ENCODE measurements at places on chromosomes 2 and 18.

DNA sequence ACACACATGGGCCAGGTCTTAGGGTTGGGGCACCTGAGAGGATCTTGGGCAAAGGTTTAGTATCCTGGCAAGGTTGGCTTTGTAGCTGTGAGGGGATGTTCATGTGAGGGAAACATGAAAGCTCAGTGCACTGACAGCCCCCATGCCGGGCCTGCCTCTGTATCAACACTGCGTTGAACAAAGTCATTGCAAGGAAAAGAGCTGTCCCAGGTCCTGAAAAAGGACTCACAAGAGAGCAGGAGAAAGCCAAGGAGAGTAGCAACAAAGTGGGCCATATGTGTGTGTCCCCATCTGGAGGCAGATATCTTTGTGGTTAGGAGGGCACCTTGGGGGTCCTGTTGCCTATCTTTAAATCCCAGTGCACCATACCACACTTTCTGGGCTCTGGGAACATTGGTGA lies 237.8 kb upstream of the THSD7B start:
- no peak for DNase-seq

DNA sequence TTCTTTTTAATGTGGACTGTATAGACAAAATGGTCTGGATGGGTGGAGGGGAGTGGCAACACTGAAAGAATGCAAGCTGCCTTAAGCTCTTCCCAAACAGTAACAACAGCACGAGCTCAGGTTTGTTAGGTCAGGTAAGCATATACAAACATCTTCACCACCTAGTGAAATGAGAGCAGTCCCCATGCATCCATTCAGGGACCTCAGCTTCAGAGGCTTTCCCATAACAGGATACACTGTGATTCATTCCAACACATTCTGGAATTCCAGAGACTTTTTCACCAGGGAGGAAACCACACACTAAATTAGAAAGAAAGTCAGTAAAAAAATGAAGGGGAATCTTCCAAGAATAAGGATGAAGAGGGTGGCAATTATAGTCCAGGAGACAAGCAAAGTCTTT lies 50.4 kb upstream of the BZW1 start:
- no peak for DNase-seq

GRCh38 chr2:236870370-236870769 lies 215.3 kb upstream of the COPS8 start:
- no peak for DNase-seq

- no peak for DNase-seq
These were observed 106.2 kb downstream of the BCL2 start for GRCh38 chr18:63213331-63213900.

- no peak for DNase-seq
These were observed 60.5 kb downstream of the BMPR2 start for GRCh38 chr2:202436626-202437025.

DNA sequence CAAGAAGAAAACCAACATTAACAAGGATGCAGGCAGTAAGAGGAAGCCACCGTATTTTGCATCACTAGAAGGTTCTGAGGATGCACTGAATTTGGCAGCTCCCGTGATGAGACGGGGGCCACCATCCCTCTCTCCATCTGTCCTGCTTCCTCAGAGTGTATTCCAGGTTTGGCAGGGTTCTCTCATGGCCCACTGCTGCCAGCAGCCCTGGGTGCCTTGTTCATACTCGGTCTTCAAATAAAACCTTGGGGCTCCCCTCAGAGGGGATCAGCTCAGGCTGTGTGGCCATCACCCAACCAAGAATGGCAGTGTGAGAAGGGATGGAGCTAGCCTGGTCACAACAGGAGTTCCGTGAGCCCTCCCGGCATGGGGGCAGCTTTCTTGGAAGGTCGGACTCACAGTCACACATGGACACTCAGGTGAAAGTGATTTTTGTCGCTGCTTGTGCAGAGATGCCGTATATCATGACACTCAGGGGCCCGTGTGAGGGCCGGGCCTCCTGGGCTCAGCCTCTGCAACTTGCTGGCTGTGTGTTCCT lies 12.8 kb upstream of the MBP start:
- DNase-seq: no peak

DNA sequence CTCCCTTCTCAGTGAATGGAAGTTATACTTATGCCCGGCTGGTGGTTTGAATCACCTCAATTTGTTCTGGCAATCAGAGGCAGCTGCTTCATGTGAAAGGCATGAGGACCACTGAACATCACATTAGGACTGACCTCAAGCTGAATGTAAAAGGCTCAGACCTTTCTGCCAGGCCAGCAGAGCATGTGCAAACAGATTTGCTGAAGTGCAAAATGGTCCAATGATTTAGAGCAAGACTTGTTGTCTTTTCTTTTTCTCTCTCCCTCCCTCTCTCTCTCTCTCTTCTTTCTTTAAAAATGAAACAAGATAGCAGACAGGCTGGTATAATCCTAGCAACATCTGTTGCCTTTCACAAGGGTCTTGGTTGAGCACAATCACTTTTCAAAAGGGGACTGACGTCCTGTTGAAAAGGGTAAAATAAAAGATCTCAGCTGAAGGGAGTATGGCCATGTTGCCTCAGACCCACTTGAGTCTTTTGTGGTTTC lies 13.3 kb upstream of the CDH7 start:
- no peak for DNase-seq

- no peak for DNase-seq
These were observed 44.0 kb downstream of the TRAK2 start for GRCh38 chr2:201407265-201407664.

DNA sequence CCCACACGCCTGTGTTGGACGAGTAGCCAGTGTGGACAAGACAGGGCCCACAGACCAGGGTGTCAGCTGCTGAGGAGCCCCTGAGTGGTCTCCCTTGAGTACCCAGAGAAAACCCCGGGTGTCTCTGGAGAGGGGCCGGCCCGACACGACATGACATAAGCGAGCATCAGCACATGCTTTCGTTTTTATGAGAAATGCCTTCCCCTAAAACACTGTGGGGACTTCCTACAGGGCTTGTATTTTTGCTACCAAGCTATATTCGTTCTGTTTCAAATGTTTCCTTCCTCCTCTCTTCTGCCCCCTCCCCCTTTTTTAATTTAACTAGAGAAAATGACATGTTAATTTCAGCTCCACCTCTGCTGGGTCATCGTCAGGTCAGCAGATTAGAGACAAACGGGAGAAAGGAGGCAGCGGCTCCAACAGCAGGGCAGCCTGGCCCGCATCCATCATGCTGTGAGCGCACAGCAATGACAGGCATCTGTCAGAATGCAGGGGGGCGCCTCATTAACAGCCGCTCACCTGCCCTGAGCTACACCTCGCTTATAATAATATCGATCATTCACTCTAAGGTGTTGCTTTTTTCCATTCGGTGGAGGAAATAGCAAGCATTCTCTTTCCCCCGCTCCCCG lies 286.2 kb downstream of the ZNF516 start:
- DNase-seq: no peak

DNA sequence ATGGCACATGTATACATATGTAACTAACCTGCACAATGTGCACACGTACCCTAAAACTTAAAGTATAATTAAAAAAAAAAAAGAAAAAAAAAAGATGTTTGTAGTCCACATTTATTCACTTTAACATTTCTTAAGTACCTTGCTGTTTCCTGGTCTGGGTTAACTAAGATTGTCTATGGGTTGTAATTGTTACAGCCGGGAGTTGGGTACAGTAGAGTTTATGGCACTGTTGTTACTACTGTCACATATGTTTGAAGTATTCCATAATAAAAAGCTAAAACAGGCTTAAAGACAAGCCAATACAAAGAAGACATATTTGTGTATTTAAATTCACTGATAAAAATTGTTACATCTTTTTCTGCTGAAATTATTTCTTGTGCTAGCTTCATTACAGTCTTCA lies 36.2 kb downstream of the GCC2 start:
- DNase-seq: no peak

Measured in NCI-H1694 (cell line).